NCI-H446 treated with DMSO at 0.1 percent for 48 hours (cell line): ENCODE measurements at places on chromosomes 13 and 19.

- peak; percentile 49 for DNase-seq
Measured at GRCh38 chr19:37963190-37963936, 56.4 kb downstream of the SIPA1L3 start.

GRCh38 chr19:51479531-51480331 is 1.4 kb downstream of the CEACAM18 start:
- DNase-seq, result no peak

GRCh38 chr13:48647625-48648024 is 6.1 kb upstream of the CYSLTR2 start:
- no peak for DNase-seq

- DNase-seq, result no peak
Measured at GRCh38 chr13:70311191-70311590, 202.9 kb upstream of the KLHL1 start.

GRCh38 chr19:1587872-1588271 is 4.8 kb downstream of the MBD3 start:
- no peak for DNase-seq

DNA sequence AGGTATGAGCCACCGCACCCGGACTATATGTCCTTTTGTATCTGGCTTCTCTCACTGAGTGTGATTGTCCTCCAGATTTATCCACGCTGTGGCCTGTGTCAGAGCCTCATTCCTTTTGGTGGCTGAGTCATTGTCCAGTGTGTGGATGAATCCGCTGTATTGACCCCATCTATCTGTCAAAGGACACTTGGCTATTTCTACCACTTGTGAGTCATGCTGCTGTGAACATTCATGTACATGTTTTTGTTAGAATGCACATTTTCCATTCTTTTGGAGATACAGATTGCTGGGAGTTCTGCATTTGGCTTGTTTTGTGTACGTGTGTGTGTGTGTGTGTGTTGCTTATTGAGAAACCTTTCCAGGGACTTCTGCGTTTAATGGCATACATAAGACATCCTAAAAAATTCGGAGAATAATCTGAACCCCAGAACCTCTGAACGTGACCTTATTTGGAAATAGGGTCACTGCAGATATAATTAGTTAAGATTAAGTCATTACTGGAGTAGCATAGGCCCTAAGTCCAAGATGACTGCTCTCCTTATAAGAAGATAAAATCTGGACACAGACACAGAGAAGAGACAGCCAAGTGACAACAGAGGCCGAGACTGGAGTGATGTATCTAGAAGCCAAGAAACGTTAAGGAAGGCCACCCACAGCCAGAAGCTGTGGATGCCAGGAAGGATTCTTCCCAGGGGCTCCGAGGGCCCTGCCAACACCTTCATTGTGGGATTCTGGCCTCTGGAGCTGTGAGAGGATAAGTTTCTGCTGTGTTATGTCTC is 4.9 kb upstream of the GIPC3 start:
- no peak for DNase-seq

DNA sequence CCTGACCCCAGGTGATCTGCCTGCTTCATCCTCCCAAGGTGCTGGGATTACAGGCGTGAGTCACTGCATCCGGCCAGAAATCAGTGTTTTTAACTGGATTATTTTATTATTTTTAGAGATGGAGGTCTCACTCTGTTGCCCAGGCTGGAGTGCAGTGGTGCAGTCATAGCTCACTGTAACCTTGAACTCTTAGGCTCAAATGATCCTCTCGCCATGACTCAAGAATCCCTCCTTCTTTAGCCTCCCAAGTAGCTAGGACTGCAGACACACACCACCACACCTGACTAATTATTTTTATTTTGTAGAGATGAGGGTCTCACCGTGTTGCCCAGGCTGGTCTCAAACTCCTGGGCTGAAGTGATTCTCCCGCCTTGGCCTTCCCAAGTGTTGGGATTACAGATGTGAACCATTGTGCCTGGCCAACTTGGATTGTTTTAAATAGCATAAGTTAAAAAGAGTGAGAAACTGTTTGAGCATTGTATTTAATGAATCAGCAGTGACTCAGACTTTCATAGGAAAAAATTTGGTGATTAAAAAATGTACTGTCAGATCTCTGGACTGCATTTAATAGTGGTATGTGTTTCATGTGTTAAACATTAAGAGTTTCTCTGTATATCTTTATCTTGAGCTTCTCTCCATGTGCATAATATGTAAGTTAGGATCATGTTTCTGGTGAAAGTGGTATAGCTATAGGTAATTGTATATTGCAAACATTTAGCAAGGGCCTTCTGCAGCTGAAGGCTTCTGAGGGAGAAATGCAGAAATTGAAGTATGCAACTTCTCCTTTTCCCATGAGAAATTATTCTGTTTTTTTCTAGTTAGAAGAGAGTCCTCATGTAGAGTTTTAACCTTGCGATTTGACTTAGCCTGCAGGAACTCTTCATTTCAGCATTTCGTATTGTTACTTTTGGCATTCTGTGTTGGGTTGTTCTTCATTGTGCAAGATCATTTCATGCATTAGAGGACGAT is 121.2 kb downstream of the PCCA start:
- no peak for DNase-seq

DNA sequence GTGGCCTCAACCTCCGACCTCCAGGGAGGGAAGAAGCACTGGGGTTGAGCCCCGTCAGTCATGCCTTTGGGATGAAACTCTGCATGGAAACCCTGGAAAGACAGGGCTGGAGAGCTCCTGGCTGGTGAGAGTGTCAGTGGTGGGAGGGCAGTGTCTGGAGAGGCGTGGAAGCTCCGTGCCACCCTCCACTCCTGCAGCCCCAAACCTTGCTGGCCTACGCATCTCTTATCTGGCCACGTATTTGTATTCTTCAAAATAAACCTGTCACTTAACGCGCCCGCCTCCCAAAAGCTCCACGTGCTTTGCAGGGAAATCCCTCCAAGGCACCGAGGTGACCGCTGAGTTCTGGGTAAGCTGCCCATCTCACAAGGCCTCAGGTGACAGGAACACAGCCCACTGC is 84.3 kb downstream of the TEX29 start:
- DNase-seq, result no peak

DNA sequence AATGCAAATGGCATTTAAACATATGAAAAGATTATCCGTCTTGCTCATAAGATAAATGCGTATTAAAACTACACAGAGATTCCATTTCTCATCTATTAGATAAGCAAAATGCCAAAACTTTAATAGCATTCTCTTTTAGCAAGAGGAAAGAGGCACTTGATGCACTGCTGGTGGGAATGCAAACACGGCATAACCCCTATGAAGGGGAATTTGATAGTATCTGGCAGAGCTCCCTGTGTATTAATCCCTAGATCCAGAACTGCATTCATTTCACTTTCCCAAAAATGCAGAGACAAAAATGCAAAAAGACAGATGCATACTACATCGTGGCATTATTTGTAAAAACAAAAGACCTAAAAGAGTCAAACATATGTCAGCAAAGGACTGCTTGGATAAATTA is 193.6 kb upstream of the STARD13 start:
- no peak for DNase-seq

GRCh38 chr13:80305737-80306136 is 35.2 kb downstream of the SPRY2 start:
- no peak for DNase-seq

DNA sequence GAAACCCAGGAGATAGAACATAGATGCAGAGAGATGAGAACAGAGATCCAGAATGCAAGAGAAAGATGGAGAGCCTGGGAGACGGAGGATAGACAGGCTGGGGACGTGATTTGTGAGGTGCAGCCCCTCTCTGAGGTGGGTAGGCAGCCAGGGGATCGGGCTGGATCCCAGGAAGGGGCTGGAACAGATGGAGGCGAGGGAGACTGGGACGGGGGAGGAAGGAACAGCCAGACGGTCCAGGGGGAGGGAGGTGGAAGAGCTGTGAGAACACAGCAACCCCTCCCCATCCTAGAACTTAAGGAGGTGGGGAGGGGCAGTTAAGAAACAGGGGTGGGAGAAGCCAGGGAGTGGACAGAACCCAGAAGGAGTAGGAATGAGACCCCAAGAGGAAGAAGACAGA is 3.1 kb downstream of the SLC17A7 start:
- DNase-seq, result no peak

- DNase-seq, result no peak
Measured at GRCh38 chr19:46287585-46287984, 9.3 kb upstream of the HIF3A start.
